Head of caudate nucleus (tissue), 42 donors: ENCODE measurements at places on chromosomes 2 and 18.

DNA sequence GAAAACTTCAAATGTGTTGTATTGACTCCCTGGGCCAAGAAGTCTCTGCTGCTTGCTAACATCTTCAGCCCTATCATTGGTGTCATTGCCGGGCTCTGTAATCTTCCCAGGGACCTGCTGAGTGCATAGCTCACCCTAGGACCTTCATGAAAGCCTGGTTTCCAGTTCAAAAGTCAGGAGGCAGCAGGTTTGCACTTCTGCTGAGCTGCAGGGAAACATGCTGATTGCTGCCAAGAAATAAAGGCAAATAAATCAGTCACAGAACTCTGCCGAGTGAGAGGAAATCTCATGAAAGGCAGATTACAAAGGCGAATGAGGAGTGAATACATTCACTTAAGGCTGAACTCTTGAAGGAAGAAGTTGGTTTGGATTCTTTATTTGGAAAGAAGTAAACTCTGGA is 1947.6 kb upstream of the CELF4 start:
- DNase-seq, result no peak

DNA sequence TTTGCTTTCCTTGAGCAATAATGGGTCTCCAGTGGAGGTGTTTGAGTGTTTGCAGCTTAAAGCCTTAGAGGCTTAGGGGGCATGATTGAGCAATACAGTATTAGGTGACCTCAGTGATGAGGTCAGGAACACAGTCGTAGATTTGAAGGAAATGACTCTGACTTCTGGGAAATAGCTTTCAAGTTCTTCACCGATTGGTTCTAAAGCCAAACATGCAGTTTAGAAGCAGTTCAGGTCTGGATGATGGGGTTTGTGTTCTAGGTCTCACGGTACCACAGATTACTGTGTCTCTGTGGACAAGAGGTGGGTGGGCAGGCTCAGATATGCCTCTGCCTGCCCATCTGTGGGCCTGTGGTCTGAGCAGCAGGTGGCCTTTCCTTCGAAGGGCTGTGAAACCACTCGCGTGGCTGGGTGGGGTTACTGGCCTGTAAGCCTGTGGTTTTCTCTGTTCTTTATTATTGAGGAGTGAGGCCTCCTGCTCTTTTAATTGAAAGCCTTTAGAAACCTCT is 7.8 kb downstream of the MTHFD2 start:
- no peak for DNase-seq

GRCh38 chr2:188677142-188677541 is 297.0 kb upstream of the COL3A1 start:
- DNase-seq, result no peak

GRCh38 chr2:47438106-47438505 is 35.1 kb downstream of the MSH2 start:
- no peak for DNase-seq

- DNase-seq, result no peak
Observed at GRCh38 chr2:77602771-77603170, 80.6 kb upstream of the LRRTM4 start.

GRCh38 chr18:74611765-74612164 is 14.1 kb downstream of the ZNF407 start:
- DNase-seq, result no peak

DNA sequence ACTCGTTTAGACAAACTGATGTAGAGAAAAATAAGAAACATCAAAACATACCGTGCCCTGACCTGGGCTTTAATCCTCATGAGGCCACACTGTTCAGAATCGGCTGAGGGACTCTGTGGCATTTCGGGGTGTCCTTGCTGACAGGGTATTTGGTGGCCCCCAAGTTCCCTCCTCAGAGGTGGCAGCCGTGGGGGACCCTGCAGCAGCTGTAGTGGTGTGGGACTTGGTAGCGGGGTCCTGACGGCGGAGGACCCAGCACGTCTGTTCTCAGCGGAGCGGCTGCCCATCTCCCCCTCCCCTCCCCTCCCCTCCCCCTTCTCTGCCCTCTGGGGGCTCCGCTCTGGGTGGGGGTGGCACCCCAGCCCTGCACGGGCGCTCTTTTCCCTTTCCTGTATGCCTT is 18.4 kb downstream of the KCNG2 start:
- DNase-seq, result no peak

DNA sequence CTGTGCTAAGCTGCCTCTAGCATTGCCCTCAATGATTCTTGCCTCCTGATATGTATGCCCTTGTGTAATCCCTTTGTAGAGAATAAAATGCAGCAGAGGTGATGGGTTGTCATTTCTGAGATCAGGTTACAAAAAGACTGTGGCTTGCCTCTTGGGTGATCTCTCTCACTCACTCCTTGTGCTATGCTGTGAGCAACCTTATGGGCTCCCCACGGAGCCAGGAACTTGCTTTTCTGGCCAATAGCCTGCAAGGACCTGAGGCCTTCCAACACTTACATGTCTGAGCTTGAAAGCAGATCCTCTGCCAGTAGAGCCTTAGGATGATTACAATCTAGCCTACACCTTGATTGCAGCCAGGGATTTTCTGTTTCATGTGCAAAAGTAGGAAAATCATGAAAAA is 123.1 kb upstream of the XIRP2 start:
- DNase-seq, result no peak

- DNase-seq, result no peak
Observed at GRCh38 chr2:88737385-88737784, 45.9 kb downstream of the RPIA start.

GRCh38 chr2:1674766-1675397 is 69.4 kb downstream of the PXDN start:
- DNase-seq, result no peak

DNA sequence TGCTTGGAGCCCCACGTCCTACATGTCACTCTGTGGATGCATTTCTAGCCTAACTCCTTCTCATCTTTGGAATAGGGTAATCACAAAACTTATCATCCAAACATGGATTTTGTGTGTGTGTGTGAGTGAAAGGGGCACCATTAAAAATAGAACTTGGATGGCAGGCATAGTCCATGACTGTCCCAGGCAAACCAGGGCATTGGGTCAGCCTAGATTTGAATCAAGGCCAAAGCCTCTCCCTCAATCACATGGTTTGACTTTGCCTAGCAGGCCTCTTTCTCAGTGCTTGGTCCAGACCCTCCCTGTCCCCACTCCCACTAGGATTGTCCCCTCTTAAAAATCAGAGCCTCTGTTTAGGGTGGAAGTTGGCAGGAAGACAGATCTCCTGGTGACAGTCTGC is 67.4 kb upstream of the BCL2L11 start:
- no peak for DNase-seq

GRCh38 chr2:29660201-29660600 is 261.2 kb downstream of the ALK start:
- DNase-seq, result no peak

DNA sequence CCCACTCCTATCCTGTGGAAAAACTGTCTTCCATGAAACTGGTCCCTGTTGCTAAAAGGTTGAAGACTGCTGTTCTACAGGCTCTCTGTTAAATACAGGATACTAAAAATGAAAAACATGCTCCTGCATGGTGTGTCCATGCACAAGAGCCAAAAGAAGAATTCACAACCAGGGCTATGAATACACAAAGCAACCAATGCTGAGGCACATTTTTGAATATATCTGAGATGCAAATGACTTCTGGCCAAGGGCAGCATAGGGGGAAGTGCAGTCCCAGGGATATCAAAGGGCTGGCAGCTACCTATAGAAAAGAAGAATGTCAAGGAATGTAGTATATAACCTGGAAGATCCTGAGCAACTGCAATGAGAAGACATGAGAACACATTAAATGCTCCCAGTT is 6.6 kb downstream of the NEMP2 start:
- DNase-seq, result no peak

DNA sequence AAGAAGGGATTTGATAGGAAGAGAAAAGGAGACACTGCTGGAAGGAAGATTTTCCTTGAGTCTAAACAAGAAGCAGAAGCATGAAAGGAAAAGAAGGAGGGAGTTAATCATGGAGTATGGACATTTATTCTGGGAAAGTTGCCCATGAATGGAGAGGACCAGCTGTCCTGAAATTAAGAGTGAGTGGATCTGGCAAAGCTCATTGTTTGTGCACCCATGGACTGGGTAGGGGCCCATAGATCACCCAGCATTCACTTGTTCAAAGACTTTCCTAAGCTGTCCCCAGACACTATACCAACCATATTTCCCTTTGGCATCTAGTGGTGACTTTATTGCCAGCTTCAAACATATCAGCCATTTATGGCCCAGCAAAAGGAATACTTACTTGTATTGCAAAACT is 422.7 kb downstream of the FBXO15 start:
- no peak for DNase-seq

DNA sequence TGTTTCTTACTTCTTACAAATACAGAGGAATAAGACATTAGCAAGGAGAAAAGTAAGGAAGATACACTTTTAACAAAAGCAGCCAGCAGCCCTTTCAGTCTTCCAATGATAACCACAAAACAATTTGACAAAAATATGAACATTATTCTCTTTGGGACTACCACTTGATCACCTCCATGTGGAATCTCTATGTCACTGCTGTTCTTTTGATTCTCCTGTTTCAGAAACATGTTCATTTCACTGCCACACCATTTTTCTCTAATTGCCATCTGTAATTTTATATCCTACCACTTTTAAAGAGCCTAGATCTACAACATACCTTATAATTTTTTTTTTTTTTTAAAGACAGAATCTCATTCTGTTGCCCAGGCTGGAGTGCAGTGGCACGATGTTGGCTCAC is 10.9 kb downstream of the INO80D start:
- DNase-seq, result no peak

DNA sequence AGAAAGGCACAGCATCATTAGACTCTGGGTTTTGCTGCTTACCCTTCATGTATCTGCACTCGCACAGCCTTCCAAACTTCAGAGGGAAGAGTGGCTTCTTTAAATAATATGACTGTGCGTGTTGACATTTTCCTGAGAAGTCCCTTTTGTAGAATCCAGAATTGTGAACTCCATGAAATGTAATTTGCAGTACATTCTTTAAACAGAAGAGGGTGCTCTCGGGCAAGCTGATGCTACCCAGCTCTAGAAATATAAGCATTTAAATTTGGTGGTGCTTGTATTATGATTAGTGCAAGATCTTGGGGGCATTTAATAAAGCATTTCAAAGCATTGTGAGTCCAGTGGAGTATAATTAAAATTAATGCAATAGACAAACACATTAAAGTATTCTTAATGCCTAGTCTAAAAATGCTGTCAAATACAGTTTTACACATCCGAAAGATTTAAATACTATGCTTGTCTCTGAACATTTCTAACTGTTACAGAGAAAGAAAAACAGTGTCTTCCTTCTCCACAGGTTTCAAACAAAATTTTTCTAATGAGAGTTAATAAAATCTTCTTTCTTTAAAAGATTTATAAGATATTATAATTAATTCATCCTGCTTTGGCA is 17.3 kb upstream of the GTF2A1L start:
- DNase-seq, result no peak

GRCh38 chr18:27861539-27861938 is 315.4 kb downstream of the CDH2 start:
- DNase-seq, result no peak

- no peak for DNase-seq
Observed at GRCh38 chr2:187976986-187977333, 314.7 kb upstream of the GULP1 start.

GRCh38 chr2:16080071-16080470 is 139.7 kb downstream of the MYCN start:
- no peak for DNase-seq
